Activated T-cell treated with anti-CD3 and anti-CD28 coated beads, Interleukin-2, amount 50 U/mL, for 72 hours (primary cell): ENCODE measurements at places on chromosomes 13 and 19. TPM values are rescaled to one million over a fixed set of nuclear protein-coding genes. Genes with fewer than 3 reads are reported as not detected.

AKT1S1 gene
- 36.6 TPM for total RNA-seq

ATP4A gene
- total RNA-seq, result not detected

LCP1 gene
- total RNA-seq, result 955 TPM

ZNF730 gene
- 1.2 TPM for total RNA-seq

KLF1 gene
- 0.19 TPM for total RNA-seq

DNA sequence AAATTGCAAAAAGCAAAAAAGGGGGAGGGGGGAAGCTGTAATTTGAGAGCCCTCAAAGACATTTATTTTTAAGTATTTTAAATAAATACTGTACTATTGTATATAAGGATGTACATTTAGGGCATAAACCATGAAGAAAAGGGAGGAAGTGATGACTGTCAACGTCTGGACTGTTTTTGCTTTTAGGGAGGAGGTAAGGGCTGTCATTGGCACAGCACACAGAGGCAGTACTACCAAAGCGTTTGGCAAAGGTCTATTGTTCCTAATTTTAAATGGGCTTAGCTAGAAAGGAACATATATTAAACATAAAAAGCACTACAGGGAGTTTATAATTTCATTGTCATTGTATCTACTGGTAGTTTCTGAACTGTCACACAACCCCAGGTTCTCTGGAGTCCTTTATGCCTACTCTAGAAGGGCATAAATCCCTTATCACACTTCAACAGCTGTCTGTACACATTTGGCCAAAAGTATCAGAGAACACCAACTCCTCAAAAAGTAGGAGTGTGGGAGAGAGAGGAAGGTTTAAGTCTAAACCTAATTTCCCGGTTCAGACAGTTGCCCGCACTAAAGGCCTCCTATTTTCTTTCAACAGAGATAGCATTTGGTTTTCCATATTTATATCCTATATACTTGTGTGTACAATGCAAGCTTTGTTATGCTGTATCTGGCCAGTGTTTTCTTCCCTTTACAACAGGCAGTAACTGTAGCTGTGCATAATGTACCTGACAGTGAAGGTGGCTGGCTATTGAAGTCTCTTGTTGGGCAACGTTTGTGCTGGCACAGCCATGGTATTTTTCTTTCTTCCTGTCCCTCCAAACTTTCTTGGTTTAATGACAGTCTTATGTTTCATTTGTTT lies 406.2 kb downstream of the KLF5 start:
- no peak for DNase-seq

DNA sequence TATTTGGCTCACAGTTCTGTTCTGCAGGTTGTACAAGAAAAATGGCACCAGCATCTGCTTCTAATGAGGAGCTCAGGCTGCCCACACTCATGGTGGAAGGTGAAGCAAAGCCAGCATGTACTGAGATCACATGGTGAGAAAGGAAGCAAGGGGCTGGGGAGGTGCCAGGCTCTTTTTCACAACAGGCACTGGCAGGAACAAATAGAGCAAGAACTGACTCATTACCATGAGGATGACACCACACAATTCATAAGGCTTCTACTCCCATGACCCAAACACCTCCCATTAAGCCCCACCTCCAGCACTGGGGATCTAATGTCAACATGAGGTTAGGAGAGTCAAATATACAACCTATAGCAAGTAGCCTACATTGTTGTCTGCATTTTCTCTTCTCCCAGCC lies 522.6 kb downstream of the RFC3 start:
- no peak for DNase-seq

DNA sequence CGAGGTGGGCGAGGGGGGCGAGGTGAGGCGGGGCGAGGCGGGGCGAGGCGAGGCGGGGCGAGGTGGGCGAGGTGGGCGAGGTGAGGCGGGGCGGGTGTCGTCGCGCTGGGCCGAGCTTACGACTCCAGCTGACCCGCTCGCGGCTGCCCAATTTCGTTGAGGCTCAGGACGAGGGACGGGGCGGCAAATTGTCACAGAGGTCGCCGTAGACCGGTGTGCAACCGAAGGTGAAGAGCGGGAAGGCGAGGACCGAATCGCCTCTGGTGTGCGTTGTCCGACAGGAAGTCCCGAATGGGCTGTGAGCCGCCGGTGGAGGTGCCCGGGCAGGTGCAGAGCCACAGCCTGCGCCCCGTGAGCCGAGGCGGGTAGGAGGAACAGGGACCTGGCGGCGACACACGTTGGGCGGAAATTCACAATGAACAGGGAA lies at the start of gene LACC1:
Gene LACC1 (plus strand): TSS at position 150 of the 427 bp plus-strand sequence. CDS start 1,082 bp downstream, outside the sequence.
- DNase-seq, result no peak

GRCh38 chr13:103762523-103762922 lies 696.3 kb upstream of the SLC10A2 start:
- no peak for DNase-seq

DNA sequence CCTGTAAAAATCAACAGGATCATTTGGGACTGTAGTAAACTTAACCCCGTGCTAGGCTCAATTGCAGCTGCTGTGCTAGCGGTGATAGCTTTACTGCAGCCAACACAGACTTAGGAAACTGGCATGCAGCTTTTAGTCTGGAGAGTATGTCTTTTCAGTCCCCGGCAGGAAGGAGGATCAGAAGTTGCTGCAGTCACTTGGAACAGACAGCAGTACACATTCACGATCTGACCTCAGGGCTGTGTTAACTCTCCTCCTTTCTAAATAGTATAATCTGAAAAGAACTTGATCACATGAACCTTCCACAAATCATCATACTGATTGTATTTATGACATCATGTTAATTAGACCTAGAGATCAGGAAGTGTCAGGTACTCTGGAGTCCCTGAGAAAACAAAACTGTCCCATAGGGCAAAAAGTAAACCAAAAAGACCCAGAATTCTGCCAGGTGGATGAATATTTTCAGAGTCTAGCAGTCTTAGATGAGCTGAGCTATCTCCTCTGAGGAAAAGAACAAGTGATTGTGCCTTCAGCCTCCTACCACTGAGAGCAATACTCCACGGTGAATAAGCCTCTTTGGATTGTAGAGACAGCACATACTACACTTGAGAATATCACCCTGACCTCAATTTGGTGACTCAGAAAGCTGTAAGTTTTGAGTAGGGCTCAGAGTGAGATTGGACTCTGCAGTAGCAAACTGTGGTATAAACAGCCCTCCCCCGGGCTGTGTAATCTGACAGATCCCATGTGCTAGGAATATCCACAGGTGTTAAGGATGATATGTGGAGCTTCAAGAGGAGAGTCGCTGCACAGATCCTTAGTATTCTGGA lies 181.0 kb upstream of the GPR12 start:
- peak; percentile 5 for DNase-seq

DNA sequence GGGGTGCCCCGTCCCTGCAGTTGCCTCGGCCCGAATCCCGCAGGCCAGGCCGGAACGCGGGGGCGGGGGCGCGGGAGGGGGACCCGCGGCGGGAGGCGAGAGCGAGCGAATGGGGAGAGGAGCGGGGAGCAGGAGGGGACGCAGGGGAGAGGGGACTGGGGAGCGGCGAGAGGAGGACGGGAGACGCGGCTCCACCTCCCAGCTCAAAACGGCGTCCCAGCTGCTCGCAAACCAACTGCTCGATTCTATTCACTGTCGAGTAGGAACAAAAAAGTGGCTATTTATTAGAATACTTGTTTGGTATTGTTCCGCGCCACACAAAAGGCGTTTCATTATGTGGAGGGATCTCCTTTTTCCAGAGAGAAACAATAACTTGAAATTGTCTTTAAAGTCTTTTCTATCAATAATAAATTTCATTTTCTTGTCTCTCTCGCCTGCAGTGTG lies 10.6 kb upstream of the SOX1 start:
- no peak for DNase-seq

DNA sequence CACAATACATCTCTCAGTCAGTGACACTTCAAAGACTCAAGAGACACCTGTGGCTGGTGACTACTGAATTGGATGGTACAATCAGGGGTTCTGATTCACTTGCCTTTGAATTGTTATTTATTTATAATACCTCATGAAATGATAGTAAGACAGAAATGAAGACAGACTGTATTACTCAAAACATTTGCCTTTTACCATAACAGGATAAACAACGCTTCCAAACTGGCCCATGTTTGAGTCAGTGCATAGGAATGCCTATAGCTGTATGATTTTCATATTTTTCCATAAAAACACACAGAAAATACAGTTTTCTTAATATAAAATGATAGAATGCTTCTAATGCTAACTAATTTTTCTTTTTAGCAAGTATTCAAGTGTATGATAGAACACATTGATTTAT lies 59.5 kb upstream of the FGF14 start:
- DNase-seq, result no peak

DNA sequence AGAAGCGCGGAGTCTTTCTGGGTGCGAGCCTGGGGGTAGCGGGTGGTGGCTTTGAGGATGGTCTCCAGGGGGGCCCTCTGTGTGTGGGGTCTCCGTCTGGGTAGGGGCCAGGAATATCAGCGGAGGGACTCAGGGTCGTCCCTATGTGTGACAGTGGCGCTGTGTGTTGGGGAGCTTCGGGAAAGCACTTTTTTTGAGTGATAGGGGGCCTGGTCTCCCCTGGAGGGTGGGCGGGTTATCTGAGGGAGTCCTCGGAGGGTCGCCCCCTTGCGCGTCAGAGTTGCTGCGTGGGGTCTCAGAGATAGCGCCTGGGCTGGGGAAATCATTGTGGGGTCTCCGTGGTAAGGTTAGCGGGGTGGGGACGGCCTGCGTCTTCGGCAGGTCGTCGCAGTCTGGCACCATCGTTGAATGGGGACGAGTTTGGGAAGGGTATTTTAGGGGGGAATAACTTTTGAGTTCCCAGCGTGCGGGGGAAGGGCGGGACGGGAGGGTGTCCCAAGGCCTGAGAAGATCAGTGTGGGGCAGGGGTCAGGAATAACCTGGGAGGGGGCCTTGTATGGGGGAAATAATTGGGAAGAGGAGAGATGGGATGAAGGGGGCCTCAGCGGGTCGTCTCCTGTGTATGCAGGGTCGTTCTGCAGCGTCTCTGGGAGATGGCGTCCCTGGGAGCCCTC lies 857 bp downstream of the IER2 start:
- DNase-seq, result no peak

GRCh38 chr13:99909097-99909835 lies 62.3 kb downstream of the ZIC5 start:
- no peak for DNase-seq

DNA sequence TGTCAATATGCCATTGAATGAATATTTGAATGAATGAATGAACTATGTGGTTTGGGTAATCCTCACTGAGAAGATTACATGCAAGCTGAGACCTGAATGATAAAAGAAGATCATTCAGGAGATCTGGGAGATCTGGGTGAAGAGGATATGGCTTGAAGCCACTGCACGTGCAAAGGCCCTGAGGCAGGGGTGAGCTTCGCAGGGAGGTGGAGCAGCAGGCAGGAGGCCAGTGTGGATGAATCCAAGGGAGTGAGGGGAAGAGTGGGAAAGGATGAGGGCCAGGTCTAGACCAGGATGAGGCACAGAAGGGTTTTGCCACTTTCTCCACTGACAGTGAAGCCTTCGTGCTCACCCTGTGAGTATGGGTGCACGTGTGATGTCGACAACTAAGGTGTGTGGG lies 49.9 kb downstream of the ERICH4 start:
- no peak for DNase-seq

GRCh38 chr13:109998037-109998436 lies 211.7 kb upstream of the IRS2 start:
- DNase-seq, result no peak
